ENCODE measurements at places on chromosomes 5 and 9. TPM values are rescaled to one million over a fixed set of nuclear protein-coding genes. Genes with fewer than 3 reads are reported as not detected.

DAB2IP gene
- 12.6 TPM for total RNA-seq

ARHGEF39 gene
- total RNA-seq = 16.9 TPM

ARL14EPL gene
- total RNA-seq = 0.43 TPM

GCNT4 gene
- 0.16 TPM for total RNA-seq

WDR38 gene
- 0.13 TPM for total RNA-seq

ERGIC1 gene
- 372 TPM for total RNA-seq

SH3TC2 gene
- total RNA-seq = 0.69 TPM

LECT2 gene
- total RNA-seq = not detected

GBGT1 gene
- 2.0 TPM for total RNA-seq

FOXD4L5 gene
- 0.03 TPM for total RNA-seq

CDX1 gene
- not detected for total RNA-seq

IRX4 gene
- total RNA-seq = 0.31 TPM

RFX3 gene
- 1.8 TPM for total RNA-seq

TTC23L gene
- total RNA-seq = 0.21 TPM

TMEM171 gene
- total RNA-seq = 6.6 TPM

SPAAR gene
- not detected for total RNA-seq

GABRG2 gene
- not detected for total RNA-seq

SPINK13 gene
- total RNA-seq = not detected

ABO gene
- total RNA-seq = not detected

KIF4B gene
- 0.06 TPM for total RNA-seq

TIMD4 gene
- 1.4 TPM for total RNA-seq

STPG3 gene
- not detected for total RNA-seq

JAKMIP2 gene
- not detected for total RNA-seq

VAV2 gene
- 46.0 TPM for total RNA-seq

OCLN gene
- total RNA-seq = 14.8 TPM

LCN12 gene
- total RNA-seq = 0.82 TPM

PCDHAC1 gene
- total RNA-seq = 1.8 TPM

SHISAL2B gene
- not detected for total RNA-seq

IL17B gene
- 0.18 TPM for total RNA-seq

HINT1 gene
- total RNA-seq = 416 TPM

SHOC1 gene
- total RNA-seq = not detected

CDC20B gene
- 0.07 TPM for total RNA-seq

BARHL1 gene
- not detected for total RNA-seq

Measured in A549 treated with Hydrocortisone at 1 μM for 4 hours (cell line).